ENCODE measurements at places on chromosomes 16 and 17.
A peak's percentile ranks its signal among the peaks of the same experiment; 100 is the strongest.

GRCh38 chr16:20844588-20844987 is 38.3 kb downstream of the REXO5 start:
- no peak for DNase-seq

- DNase-seq: no peak
Observed at GRCh38 chr16:69340095-69340644, 598 bp downstream of the NIP7 start.

DNA sequence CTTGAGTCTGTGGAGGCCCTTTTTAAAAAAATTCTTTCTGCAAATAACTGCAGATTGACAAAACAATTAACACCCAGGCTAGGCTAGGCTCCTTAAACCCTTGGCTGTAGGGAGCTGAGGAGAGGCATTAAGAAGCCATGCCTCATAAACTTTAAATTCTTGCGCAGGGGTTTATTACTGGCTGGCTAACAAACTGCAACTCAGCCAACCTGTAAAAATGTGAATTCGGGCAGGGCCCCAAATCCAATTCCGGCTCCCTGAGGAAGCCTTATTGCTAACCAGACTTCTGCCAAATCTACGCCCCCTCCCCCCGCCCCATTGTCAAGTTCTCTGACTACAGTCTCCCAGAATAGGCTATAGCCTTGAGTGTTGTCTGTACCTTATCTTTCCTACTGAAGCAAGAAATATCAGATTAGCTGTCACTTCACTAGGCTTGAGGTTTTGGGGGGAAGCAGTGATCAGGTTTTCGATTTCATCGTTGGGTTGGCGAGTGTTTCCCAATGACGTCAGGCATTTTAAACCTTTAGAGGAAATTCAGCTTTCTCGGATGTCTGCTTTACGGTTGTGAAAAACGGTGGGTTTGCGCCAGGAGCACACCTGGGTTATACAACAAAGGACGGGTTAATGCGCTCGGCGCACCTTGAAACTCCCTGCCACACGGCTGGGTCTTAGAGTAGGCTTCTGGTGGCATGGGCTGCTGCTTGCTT is 2.0 kb downstream of the CDH3 start:
- DNase-seq: no peak

DNA sequence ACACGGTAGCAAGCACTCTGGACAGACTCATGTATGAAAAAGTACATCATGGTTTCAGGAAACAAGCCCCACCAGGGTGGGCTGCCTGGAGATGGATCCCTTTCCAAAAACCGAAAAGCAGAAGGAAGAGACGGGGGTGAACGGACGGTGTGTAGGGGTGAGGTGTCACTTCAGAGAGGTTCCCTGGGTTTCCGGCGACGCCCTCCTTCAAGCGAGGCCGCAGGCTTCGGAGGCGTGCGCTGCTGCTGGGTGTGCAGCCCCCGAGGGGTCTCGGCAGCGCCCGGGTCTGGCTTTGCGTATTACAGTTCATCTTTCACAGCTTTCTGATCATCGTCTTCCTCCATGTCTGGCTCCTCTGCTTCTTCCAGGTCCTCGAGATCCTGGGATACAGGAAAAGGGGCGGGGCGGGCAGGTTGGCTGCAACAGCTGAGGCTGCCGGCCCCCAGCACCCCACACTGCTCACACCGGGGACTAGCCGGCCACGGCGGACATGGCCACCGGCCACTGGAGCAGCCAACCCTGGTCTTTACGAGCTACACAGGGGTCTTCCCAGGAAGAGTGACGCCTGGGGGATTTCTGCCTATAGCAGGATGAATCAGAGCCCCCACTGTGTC is 9.0 kb upstream of the PPP1R27 start:
- DNase-seq: no peak

GRCh38 chr17:28849281-28849680 is 5.5 kb upstream of the ERAL1 start:
- DNase-seq: no peak

DNA sequence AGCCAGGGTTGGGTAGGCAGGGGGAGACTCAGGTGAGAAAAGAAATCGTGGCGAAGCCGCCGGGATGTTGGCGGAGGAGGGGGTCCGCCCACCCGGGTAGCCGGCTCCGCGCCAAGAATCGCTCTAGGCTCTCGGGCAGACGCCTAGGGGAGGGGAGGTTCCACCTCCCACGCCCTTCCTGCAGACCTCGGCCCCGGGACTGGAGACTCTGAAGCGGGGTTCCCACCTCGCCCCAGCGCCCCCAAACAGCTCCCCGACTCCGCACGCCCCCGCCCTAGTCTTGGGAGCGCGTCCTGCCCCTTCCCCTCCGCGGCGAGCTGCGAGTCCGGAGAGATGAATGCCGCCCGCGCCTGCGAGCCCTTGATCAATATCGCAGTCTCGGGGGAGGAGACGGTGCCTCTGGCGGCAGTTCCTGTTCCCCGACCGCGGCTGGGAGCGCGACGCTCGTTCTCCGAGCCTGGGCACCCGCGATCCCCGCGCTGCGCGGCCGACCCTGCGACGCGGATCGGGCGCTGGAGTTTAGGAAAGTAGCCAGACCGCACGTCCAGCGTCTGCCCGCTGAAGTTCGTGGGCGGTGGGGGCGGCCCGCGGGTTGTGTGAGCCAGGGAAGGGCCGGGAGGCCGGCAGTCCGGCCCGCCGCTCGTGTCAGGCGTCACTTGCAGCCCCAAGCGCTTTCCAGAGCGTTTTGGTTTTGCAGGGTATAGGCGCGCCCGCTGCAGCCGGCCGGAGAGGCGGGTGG is 790 bp downstream of the CRHR1 start:
- DNase-seq: no peak

GRCh38 chr16:12829096-12829888 is 25.6 kb upstream of the CPPED1 start:
- DNase-seq: no peak

GRCh38 chr17:32111141-32111771 is 31.0 kb upstream of the RHOT1 start:
- DNase-seq: no peak

DNA sequence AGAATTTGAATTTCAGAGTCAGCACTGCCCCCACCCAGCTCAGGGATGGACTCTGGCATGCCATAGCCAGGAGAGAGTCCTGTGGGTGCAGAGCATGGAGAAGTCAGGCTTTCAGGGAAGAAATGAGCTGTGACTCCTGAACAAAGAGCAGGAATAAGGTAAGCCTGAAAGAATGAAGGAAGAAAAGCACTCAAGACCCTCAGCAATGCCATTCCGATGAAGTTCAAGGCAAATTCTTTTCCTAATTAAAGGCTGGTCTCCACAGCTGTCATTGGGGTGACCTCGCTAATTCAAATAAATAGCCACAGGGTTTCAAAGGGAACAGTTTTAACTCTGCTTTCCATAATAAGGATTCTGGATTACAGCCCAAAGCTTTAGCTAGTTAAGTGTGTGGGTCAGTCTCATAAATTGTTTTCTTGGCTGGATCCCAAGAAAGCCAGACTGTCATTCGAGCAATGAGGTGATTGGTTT is 31.7 kb downstream of the TOM1L2 start:
- DNase-seq: no peak

DNA sequence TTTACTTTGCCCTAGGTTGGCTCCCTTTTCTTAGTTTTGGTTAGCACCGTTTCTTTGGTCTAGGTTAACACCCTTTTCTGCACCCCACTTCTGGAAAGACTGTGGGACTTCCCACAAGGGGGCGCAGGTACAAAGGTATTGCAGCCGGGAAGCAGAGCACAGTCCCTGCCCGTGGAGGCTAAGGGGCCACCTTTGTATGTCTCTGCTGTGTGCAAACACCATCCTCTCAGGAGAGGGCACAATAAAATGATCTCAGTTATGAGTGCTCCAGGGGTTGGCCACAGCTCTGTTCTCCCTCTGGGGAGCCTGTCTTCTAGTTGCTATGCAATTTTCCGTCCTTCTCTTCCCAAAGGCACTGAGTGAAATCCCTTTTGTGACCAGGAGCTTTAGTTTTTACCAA is 28.4 kb upstream of the TMC5 start:
- DNase-seq: no peak

DNA sequence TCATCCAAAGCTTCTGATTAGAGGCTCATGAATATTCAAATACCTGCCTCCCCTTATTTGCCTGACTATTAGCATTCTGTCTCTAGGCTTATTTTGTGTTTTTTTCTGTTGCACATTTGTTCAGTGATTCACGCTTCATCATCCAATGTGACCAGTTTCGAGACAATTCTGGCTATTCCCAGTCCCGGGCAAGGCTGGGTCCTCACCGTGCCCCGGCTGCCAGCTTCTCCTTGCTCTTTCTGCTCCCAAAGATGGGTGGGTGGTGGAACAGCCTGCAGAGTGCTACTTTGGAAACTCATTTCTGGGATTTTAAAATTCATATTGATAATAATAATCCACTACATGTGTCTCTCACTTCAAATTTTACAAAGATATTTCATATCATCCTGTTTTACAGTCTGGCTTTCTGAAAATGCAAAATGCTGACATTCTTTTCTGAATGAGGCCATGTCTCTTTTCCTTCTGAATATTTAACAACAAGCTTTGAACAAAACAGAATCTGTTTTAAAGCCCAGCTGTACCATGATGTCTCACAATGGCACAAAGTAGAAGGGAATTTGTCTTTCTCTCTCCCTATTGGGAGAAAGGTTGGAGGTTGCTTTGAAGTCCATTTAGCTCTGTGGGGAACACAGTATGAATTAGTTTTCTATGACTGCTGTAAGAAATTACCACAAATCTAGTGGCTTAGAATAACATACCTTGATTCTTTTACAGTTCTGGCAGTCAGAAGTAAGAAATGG is 116.9 kb upstream of the CDH13 start:
- no peak for DNase-seq

DNA sequence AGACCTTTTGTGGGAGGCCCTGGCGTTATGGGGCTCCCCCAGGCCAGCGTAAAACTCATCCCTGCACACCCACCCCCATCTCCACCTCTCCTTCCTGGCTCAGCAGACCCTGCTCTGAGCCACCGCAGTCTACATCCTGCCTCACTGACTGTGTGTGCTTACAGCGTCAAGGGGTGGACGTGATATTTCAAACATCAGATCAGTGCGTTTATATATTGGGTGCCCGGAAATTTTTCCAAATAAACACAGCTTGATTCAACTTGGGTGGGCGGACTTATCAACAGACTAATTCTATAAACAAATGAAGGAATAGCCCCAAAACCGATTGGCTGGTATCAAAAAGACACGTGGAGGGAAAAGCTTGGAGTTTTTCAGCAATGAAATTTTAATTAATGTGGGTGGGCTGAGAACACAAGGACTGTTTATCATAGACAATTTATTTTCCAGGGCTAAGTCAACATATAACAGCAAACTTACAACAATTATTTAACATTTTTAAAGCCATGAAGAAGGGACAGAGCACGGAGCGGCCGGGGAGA is at the start of gene FOXL1:
FOXL1 (plus strand) TSS at position 489 of the 539 bp plus-strand sequence. CDS start 175 bp downstream, outside the sequence.
- no peak for DNase-seq

DNA sequence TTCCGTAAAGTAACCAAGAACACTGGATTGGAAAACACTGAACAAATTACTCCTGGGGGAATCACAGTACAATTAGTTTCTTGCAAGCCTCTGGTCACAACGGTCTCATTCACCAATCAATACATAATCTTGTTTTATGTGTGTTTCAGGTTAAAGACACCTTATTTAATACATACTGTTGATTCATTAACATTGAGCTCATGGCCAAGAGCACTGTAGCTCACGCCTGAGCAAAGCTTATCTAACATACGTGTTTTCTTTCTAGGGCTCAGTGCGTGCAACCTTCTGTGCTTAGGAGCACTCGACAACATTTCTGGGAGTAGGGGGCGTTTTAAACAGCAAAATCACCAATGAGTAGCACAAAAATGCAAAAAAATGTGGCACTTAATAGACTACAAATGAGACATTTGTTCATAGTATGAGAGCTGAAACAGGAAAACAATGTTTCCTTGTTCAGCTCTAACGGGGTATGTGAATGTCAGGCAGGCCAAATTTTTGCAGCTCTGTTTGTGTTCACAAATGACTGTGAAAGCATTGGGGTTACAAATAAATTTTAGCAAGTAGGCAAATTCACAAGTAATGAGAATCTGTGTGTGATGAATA is 206.2 kb downstream of the CNTNAP4 start:
- DNase-seq: no peak

DNA sequence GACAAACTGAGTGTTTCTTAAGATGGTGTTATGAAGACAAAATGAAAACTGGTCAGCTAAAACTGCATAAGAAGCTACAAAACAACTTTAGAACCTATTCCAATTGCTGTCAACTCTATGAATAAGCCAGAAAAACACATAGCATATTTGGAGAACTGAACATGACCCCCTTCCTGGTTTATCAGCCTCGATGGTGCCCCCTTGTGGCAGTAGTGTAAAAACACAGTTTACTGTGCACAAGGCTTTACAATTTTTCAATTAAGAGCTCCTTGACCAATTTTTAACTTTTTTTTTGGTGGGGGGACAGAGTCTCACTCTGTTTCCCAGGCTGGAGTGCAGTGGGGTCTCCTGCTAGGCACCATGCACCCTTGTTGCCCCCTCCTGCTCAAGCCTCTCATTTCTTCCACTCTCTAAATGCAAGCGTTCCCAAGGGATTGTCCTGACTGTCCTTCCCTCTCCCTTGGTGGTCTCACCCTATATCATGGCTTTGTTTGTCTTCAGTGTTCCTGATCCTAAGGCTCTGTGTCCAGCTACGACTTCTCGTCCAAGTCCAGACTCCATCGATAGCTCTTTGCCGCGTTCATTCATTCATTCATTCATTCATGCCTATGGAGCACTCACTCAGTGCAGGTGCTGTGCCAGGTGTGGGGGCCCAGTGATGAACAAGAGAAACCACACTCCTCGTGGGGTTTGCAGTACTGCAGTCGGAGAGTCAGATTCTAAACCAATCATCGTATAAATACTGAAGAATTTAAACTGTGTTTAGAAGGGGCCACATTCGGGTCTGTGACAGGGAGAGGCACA is 7.5 kb downstream of the EIF1 start:
- peak; percentile 53 for DNase-seq

GRCh38 chr16:76705892-76706291 is 428.7 kb downstream of the CNTNAP4 start:
- no peak for DNase-seq

DNA sequence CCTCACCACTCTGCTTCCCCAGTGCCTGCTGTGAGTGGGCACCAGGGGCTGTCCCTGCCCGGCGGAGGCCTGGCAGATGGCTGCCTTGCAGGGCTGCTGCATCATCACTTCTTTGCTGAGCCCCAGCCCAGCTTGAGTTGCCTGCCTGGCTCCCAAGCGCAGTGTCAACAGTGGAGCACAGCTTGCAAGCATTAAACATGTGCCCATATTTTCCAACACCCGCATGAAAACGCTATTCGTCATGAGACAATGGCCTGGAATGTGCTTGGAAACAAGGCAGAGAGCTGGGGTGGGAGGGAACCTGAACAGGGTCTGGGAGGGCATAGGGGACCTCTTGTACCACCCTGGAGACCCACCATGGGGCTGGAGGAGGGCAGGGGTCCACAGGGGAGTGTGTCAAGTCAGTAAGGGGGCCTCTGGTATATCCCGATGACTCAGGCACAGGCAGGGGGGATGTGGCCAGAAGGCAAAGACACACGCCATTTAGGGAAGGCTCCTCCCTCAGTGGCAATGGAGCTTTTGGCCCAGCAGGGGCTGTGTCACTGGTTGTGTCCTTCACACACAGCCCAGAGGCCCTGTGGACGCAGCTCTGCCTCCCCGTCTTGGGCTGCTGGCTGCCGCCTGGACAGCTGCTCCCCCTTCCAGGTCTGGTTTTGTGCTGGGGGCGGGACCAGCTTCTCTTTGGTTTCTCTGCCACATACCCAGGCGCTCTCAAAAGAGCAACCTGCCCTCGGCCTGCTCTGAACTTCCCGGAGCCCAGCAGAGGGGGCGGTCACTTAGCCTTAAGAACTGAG is 17.4 kb upstream of the MTSS2 start:
- no peak for DNase-seq

Data from stimulated activated CD8-positive, alpha-beta memory T cell treated with anti-CD3 and anti-CD28 coated beads, Interleukin-4, amount 100 ng/mL, for 4 hours (primary cell).